ENCODE measurements at places on chromosomes 5 and 9.

- no peak for DNase-seq
These were observed 295.3 kb upstream of the IRX4 start for GRCh38 chr5:2178071-2178477.

GRCh38 chr5:14184082-14184481 is 40.9 kb downstream of the TRIO start:
- no peak for DNase-seq

DNA sequence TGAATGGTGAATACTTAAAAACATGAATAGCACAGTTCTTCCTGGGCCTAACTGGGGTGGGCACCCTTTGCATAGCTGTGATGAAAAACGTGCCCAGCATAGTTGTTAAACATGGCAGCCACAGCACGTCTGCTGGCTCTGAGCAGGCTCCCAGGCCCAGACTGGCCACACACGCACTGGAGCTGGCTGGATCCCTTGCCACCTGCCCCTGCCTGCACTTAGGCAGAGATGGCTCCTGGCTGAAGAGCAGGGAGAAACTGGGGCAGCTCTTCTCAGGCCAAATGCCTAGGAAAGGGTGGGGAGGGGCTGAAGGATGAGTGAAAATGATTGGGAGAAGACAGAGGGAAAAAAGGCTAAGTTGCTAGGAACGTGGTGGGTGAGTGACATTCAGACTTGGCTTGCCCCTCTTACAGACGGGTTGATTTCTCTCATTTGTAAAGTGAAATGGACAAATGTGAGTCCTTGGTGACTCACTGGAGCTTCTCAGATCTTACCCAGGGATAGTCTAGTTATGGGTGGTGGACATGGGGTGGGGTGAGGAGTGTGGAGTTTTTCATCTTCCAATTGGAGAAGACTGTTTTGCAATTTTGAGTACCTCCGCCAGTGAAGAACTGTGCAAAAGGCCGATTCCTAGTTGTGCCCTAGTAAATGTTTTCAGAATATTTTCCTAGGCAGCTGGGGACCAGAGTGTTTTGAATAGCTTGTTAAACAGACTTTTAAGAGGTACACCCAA is 42.4 kb downstream of the TRIO start:
- DNase-seq: no peak

- DNase-seq: no peak
These were observed 848.0 kb upstream of the ACO1 start for GRCh38 chr9:31536471-31536870.

GRCh38 chr5:54758038-54758437 is 227.4 kb downstream of the ESM1 start:
- DNase-seq: no peak

DNA sequence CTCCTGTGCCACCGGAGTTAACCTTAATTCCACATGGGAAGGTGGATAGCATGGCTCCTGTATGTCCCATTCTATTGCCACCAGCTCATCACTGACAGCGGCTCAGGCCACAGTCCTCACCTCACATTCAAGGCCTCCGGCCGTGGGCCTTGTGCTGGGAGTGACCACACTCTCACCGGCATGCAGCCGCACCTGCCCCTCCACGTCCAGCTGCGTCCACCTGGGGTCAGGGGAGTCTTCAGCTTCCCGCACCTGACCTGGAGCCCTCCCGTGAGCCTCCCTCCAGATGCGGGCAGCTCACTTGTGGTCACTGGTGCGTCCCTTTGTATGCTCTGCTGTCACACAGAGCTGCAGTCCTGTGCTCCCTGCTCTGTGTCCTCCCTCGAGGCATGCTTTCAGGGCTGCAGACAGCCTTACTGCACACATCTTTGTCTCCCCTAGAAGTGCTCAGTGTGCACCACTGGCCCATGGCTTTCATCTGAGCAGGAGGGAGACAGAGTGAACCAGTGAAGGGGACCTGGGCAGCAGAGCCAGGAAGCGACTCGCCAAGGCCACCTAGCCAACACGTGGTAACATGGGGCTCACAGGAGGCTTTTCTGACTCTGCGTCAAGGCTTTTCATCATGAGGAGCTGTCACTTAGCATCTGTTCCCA is 210.1 kb downstream of the ERCC6L2 start:
- DNase-seq: no peak

- DNase-seq: no peak
These were observed 424.2 kb upstream of the WWC1 start for GRCh38 chr5:167867281-167867680.

- DNase-seq: no peak
These were observed 176.7 kb upstream of the S1PR3 start for GRCh38 chr9:88814577-88814976.

- DNase-seq: no peak
These were observed 219.4 kb downstream of the FBN2 start for GRCh38 chr5:128318691-128319090.

- no peak for DNase-seq
These were observed 146.1 kb downstream of the GAS1 start for GRCh38 chr9:86801246-86801645.

DNA sequence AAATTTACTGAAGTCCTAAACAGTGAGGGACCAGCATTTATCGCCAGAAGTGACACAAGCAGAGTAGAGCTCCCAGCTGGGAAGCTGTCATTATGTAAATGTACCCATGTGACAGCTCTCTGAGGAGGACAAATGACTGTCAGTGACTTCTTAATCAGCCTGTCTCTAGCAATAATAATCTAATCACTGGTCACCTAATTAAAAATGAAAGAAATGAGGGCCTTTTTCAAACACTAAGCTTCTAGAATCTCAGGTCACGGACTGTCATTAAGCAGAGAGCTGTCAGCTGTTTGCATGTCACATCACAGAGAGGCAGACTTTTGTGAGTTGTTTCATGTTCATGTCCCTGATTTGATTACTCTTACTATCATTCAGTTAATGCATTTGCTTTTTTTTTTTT is 77.9 kb upstream of the FBXL17 start:
- DNase-seq: no peak

- DNase-seq: no peak
These were observed 18.0 kb upstream of the DUSP1 start for GRCh38 chr5:172788771-172789686.

GRCh38 chr9:134162926-134163370 is 1.4 kb downstream of the RNU6ATAC start:
- no peak for DNase-seq

GRCh38 chr5:122408592-122409224 is 96.7 kb downstream of the SNCAIP start:
- DNase-seq: no peak

DNA sequence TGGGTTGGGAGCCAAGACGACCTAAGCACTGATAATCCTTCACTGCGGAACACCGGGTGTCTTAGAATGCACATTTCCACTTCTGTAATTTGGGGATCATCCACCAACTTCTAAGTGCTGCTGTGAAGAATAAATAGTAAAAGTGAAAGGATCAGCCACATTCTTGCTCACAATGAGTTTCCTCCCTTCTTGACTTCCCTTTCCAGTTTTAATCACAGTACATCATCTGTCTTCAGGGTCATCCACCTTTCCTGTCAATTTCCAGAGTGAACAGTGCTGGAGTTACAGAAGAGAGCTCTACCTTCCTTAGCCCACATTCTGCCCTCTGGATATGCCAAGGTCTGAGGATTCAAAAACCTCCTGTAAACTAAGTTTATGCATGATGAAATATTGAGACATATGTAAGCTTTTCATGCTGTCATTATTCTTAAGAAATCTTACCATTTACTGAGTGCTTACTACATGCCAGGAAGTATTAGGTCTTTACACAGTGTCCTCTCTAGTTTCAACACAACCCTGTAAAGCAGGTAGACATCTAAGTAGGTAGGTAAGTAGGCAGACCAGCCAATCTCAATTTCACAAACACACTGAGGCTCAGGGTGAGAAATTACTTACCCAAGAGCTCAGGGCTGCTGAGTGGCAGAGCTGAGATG is 105.2 kb downstream of the CDK5RAP2 start:
- DNase-seq: no peak

- DNase-seq: no peak
These were observed 171.4 kb upstream of the DAP start for GRCh38 chr5:10932426-10932825.

DNA sequence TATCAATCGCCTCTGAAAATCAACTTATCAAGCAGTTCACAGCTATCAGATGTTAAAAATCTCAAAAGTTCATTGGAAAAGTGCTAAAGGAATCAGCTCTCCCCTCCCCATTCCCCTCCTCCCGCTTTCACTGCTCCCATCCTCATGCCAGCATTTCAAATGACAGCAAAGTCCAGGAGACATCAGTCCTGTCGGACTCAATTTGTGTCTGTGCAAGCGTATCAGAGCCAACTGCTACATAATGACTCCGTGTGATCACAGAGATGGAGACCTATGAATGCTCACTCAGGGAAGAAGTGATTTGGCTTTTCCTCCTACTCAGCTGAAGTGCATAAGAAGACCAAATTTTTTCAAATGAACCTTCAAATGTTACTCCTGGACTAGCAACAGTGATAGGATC is 937.2 kb upstream of the DMAC1 start:
- no peak for DNase-seq

DNA sequence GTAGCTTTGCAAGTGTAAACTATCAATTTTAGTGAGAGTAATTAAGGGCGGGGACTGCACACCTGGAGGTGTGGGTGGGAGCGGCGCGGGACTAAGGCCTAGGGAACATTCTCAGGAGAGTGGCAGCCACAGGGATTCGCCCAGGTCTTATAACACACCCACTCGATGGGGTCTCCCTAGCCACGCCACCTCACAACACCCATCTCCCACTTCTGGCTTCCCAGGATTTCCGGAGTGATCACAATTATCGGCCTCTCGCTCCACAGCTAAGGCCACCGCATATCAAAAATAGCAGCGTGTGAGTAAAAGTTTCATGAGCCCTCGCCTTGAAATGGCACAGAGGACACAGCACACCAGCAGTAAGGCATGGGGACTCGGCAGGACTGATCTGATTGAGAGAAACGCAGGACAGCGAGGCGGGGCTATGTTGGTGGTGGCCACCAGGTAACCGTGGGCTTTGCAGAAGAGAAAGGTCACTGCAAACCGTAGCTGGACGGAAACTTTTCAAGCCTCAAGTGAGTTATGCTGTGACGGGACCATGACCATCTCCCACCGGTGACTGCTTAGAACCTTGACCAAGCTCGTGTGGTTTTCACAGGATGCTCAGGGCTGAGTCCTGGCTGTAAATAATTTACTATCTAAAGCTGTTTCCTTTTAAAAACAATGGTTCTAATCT is 1.1 kb upstream of the LPAR1 start:
- DNase-seq: no peak

GRCh38 chr9:12696931-12697622 is 3.9 kb downstream of the TYRP1 start:
- DNase-seq: no peak

DNA sequence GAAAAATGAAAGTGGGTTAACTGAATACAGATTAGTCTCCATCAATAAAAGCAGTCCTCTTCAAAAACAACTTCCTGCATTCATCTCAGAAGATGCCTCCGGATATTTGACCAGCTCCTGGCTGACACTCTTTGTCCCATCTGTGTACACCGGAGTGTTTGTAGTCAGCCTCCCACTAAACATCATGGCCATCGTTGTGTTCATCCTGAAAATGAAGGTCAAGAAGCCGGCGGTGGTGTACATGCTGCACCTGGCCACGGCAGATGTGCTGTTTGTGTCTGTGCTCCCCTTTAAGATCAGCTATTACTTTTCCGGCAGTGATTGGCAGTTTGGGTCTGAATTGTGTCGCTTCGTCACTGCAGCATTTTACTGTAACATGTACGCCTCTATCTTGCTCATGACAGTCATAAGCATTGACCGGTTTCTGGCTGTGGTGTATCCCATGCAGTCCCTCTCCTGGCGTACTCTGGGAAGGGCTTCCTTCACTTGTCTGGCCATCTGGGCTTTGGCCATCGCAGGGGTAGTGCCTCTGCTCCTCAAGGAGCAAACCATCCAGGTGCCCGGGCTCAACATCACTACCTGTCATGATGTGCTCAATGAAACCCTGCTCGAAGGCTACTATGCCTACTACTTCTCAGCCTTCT is 16.6 kb downstream of the F2R start:
- no peak for DNase-seq

- DNase-seq: no peak
These were observed 40.6 kb downstream of the GAPVD1 start for GRCh38 chr9:125302241-125302640.

DNA sequence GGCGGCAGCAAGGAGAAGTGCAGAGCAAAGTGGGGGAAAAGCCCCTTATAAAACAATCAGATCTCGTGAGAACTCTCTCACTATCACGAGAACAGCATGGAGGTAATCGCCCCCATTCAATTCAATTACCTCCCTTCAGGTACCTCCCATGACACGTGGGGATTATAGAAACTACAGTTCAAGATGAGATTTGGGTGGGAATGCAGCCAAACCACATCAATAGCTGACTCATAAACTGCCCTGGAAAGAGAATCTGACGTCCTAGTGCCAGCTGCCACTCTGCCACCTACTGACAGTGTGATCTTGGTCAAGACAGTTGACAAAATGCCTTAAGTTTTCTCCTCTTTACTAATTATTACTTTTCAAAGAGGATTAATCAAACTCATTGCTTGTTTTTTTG is 128.3 kb downstream of the GPBP1 start:
- DNase-seq: peak; percentile 22

- no peak for DNase-seq
These were observed 171.6 kb upstream of the OTULINL start for GRCh38 chr5:14410068-14410393.

DNA sequence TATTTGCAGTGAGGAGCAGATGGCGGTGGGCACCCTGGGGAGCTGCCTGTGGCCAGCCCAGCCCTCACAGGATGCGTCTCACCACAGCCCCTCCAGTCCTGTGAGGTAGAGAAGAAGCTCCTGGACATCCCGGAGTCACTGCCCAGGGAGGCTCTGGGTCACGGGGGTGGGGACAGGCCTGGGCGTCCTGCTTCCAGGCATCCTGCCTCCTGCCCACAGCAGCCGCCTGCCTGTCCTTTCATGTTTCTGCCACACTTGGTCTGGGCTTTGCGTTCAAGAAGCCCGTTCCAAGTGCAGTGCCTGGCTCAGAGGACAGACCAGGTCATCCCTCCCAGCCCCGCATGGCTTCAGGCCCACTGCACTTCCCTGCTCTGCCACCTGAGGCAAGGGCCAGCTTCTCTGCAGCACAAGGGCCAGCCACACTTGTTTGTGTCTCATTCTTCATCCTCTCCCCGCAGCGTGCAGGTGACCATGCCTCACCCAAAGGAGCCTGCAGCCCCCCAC is 38.2 kb downstream of the ZDHHC11B start:
- DNase-seq: no peak

GRCh38 chr5:74226716-74227485 is 413.6 kb downstream of the ENC1 start:
- DNase-seq: no peak
